ENCODE measurements at places on chromosomes 6 and 20. TPM values are rescaled to one million over a fixed set of nuclear protein-coding genes. Genes with fewer than 3 reads are reported as not detected.

The TREML2 gene
- total RNA-seq = 0.91 TPM

GRCh38 chr6:46501136-46502089, 10.2 kb upstream of the RCAN2 start:
- DNase-seq = no peak

The XKR7 gene
- total RNA-seq = not detected

- no peak for DNase-seq
These were observed 40.1 kb downstream of the DLGAP4 start for GRCh38 chr20:36346256-36346655.

DNA sequence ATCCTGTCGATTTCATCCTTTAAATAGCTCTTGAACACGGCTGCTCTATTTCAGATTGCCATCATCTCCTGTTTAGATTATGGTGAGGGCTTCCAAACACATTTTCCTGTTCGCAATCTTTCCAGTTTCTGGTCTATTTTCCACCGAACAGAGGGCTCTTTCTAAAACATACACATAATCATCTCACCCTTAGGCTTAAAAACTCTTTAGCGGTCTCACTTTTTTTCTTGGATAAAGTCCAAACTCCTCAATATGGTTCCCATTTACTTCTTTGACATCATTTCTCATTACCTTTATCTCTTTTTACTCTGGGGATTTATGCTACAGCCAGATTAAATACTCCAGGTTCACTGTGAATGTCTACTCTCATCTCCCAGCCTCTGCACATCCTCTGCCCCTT, 103.4 kb upstream of the STMND1 start:
- no peak for DNase-seq

- no peak for DNase-seq
These were observed 7.5 kb downstream of the PSMA7 start for GRCh38 chr20:62135573-62136266.

The OXT gene
- not detected for total RNA-seq

DNA sequence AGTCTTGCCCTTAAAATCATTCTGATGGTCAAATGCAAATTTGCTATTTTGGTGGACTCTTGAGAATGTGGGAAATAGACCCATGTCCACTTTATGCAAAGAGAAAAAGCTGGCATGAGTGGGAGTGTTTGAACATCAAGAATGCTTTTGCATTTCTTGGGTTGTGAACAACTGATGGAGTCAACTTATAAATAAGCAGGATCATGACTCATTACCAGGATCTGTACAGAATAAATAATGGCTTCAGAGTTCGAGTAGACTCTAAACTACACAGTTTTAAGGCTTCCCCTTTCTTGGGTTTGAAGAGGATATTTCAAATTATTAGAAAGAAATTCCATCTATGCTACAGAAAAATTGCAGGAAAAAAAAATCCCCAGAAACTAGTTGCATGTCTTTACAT, 195.5 kb downstream of the EYA4 start:
- no peak for DNase-seq

- DNase-seq = no peak
These were observed 38.9 kb downstream of the SMAP1 start for GRCh38 chr6:70706491-70707123.

The PLA2G7 gene
- not detected for total RNA-seq

GRCh38 chr6:37956711-37957275, 137.3 kb downstream of the ZFAND3 start:
- no peak for DNase-seq

- no peak for DNase-seq
These were observed 522.8 kb upstream of the AGPAT4 start for GRCh38 chr6:161796681-161797080.

The FOXQ1 gene
- not detected for total RNA-seq

- DNase-seq = no peak
These were observed 6.8 kb upstream of the MRPS10 start for GRCh38 chr6:42224222-42225028.

DNA sequence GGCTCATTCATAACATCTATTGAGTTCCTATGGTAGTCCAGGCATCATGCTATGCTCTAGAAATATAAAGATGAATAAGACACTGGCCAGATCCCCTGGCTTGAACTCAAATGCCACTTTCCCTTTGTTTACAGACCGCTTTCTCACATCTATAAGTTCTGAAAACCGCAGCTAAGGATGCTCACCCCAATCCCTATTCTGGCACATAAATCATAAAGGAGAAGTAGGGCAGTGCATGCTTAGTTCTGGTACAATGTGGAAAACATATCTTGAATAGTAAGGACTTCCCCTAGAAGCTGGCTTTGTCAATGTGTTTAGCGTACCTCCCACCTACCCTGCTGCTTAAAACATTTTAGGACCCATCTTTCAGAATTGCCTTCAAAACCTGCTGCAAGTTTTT, 26.4 kb downstream of the MRS2 start:
- no peak for DNase-seq

- DNase-seq = no peak
These were observed 16.2 kb downstream of the FRS3 start for GRCh38 chr6:41763470-41763869.

- no peak for DNase-seq
These were observed 5.5 kb downstream of the HLA-DQA1 start for GRCh38 chr6:32642720-32643106.

GRCh38 chr20:62254021-62254724, 15.9 kb downstream of the OSBPL2 start:
- no peak for DNase-seq

The PBOV1 gene
- not detected for total RNA-seq

DNA sequence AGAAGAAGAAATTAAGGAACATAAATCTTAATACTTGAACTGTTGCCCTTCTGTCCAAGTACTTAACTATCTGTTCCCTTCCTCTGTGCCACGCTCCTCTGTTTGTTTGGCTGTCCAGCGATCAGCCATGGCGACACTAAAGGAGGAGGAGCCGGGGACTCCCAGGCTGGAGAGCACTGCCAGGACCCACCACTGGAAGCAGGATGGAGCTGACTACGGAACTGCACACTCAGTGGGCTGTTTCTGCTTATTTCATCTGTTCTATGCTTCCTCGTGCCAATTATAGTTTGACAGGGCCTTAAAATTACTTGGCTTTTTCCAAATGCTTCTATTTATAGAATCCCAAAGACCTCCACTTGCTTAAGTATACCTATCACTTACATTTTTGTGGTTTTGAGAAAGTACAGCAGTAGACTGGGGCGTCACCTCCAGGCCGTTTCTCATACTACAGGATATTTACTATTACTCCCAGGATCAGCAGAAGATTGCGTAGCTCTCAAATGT, 17.1 kb downstream of the IRF4 start:
- no peak for DNase-seq

- DNase-seq = no peak
These were observed 65.8 kb downstream of the PHACTR2 start for GRCh38 chr6:143743301-143744166.

GRCh38 chr20:62893700-62894099, 32.1 kb upstream of the TCFL5 start:
- DNase-seq = no peak

The SPDEF gene
- 0.13 TPM for total RNA-seq

- DNase-seq = no peak
These were observed 142.9 kb downstream of the HACE1 start for GRCh38 chr6:104716858-104717257.

- DNase-seq = peak; percentile 91
These were observed 30.1 kb downstream of the TRIM38 start for GRCh38 chr6:25992413-25993340.

DNA sequence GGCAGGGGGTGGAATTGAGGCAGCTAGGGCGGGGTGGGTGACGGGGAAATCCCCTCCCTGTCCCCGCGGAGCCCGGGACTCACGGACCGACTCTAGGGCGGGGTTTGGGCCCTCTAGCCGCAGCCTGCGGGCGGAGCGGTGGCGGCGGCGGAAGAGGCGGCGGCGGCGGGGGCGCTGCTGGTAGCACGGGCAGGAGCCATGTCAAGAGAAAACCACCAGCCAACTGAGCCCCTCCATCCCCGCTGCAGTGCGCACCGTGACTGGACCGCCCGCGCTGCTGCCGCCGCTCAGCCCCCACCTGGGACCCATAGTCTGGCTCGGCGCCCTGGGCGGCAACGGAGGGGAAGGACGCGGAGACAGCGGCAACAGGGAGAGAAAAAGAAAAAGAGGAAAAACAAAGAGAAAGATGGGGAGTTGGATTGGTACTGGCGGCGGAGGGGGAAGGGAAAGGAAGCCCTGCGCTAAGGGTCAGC, 1.2 kb upstream of the C6orf62 start:
- DNase-seq = peak; percentile 79

GRCh38 chr20:20295621-20296498, 72.0 kb upstream of the INSM1 start:
- no peak for DNase-seq

DNA sequence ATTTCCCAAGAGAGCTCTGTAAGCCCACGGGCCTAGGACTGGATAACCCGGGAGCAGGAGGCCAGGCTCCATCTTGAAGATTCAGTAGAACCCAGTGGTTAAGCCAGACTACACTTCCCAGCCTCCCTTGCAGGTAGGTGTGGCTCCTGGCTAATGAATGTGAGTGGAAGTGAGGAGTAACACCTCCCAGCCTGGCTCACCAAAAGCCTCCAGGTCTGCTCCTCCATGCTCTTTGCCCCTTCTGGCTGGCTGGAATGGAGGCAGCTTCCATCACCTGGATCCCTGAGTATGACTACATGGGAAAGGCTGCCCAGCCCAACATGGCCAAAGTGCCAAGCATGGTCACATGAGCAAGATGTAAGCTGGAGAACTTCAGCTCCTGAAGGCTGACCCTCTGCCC, 9.7 kb downstream of the LRRN4 start:
- DNase-seq = no peak

The TFAP2A gene
- not detected for total RNA-seq

GRCh38 chr6:50820869-50821264, 2.2 kb downstream of the TFAP2B start:
- DNase-seq = no peak

GRCh38 chr6:155434096-155434495, 21.5 kb downstream of the NOX3 start:
- DNase-seq = no peak

DNA sequence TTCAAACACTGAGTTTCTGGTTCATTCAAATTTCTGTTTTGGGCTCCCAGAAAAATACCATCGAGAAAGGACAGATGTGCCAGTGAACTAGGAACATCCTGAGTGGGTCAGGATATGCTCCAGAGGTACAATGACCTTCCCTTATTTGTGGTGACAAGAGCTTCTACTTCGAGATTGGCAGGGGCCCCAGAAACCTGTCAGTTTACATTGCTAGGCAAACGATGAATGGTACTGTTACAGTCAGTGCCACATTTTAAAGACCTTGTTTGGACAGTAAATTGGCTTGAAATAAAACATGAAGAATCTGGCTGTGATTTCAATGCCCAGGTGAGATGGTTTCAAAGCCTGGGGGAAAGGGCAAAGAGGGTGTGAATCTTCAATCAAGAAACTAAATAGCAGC, 454.5 kb upstream of the ID4 start:
- no peak for DNase-seq

The SAMD10 gene
- total RNA-seq = 17.4 TPM

The C6orf132 gene
- 0.29 TPM for total RNA-seq

The KIAA0408 gene
- total RNA-seq = 3.0 TPM

GRCh38 chr6:156060013-156060412, 604.4 kb upstream of the NOX3 start:
- no peak for DNase-seq

The SLC24A3 gene
- total RNA-seq = not detected
